Natural killer cell treated with Interleukin-12 subunit alpha and Interleukin-12 subunit beta and Interleukin-15 and Interleukin-18, amount 100 ng/mL, for 72 hours (primary cell): ENCODE measurements at places on chromosomes 5 and 9. TPM values are rescaled to one million over a fixed set of nuclear protein-coding genes. Genes with fewer than 3 reads are reported as not detected.

The KIF4B gene
- total RNA-seq, result not detected

The PTPN3 gene
- 0.12 TPM for total RNA-seq

The TMC1 gene
- total RNA-seq, result not detected

The CCDC152 gene
- total RNA-seq, result 9.3 TPM

The PFN3 gene
- not detected for total RNA-seq

The SLC1A1 gene
- total RNA-seq, result not detected

The GLDC gene
- total RNA-seq, result 1.4 TPM

DNA sequence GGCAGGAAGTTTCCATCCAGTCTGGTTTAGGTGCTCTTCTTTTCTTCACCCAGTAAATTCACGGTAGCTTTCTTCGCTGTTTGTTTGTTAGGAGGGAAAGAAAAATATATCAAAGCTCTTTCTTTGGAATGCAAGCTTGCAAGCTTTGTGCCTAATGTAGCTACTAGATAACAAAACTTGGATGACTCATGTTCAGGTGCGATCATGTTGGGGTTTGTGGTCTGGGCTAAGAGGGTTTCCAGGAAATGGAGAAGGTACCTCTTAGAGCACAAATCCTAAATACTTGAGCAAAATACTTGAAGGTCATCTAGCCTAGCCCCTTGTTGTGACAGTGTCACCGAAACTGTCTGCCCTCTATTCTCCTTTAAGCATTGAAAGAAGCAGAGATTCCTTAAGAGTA is 17.7 kb downstream of the SRP19 start:
- H3K4me1 ChIP-seq, result peaks cover 24% of the 10 kb centered on the region
- peak overlapping the region; percentile 28 for H3K4me3 ChIP-seq
- H3K36me3 ChIP-seq, result peaks cover 17% of the 10 kb centered on the region
- H3K27me3 ChIP-seq, result no peaks in the 10 kb centered on the region
- peak overlapping the region; percentile 58 for H3K27ac ChIP-seq

DNA sequence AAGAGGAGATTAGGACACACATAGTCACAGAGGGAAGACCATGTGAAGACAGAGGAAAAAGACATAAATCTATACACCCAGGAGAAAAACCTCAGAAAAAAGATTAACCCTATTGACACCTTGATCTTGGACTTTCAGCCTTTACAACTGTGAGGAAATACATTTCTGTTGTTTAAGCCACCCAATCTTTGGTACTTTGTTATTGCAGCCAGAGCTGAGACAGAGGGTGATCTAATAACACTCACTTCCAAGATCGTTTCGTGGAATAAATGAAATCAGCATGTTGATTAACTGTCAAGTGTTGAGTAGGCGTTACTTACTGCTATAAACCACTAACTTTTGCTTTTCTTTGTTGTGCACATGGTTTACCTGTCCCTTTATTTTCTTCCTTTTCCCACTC is 361.2 kb upstream of the RIOK2 start:
- no peak overlapping the region for H3K27ac ChIP-seq
- peaks cover 15% of the 10 kb centered on the region for H3K4me1 ChIP-seq
- no peaks in the 10 kb centered on the region for H3K36me3 ChIP-seq
- no peaks in the 10 kb centered on the region for H3K27me3 ChIP-seq
- no peak overlapping the region for H3K4me3 ChIP-seq
- no peak for DNase-seq

DNA sequence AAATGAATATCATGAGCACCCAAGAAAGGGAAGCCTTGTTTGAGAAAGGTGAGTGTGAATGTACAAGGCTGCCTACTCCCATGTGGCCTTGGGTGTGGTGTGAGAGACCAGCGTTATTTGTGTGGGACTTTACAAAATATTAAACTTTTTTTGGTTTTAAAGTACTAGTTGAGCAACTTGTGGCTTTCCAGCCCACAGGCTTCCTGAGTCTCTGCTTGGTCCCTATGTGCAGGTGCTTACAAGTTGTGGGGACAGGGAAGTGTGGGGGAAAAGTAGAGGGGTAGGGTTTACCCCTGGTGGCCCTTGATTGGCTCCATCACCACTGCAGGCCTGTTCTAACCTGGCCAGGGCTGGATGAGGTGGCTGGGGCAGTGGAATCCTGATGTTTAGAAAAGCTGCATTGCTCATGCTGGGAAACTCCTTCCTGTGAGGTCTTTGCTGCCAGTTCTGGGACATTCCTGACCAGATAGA is 19.7 kb downstream of the PTTG1 start:
- peaks cover 4% of the 10 kb centered on the region for H3K36me3 ChIP-seq
- H3K4me3 ChIP-seq, result peak overlapping the region; percentile 59
- peaks cover 66% of the 10 kb centered on the region for H3K4me1 ChIP-seq
- peak overlapping the region; percentile 44 for H3K27ac ChIP-seq
- no peaks in the 10 kb centered on the region for H3K27me3 ChIP-seq
- no peak for DNase-seq

GRCh38 chr5:108386345-108387061 is 4.6 kb upstream of the FBXL17 start:
- H3K4me3 ChIP-seq, result no peak overlapping the region
- no peak for DNase-seq
- H3K27ac ChIP-seq, result no peak overlapping the region
- H3K27me3 ChIP-seq, result peaks cover 6% of the 10 kb centered on the region
- H3K36me3 ChIP-seq, result no peaks in the 10 kb centered on the region

- DNase-seq, result no peak
- no peaks in the 10 kb centered on the region for H3K4me1 ChIP-seq
- no peak overlapping the region for H3K27ac ChIP-seq
These were observed 526.0 kb upstream of the ADAMTS16 start for GRCh38 chr5:4614088-4614487.

DNA sequence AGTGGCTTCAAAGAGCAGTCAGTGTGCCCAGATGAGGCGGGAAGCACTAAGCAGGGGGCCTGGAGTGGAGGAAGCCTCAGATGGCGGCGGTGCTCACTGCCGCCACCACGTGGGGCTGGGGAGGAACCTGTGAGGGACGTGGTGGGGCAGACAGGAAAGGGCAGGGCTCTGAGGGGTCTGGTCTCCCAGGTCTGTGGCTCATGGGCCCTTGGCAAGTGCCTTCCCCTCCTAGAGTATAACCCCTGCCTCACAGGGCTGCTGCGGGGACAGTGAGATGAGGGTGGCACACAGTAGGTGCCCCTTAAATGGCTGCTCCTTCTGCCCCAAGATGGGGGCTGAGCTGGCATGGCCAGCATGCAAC is 26.6 kb downstream of the NR5A1 start:
- no peak overlapping the region for H3K27ac ChIP-seq
- no peaks in the 10 kb centered on the region for H3K36me3 ChIP-seq
- no peaks in the 10 kb centered on the region for H3K4me1 ChIP-seq
- peaks cover 7% of the 10 kb centered on the region for H3K27me3 ChIP-seq
- no peak for DNase-seq

- H3K27me3 ChIP-seq, result no peaks in the 10 kb centered on the region
- no peak for DNase-seq
- H3K4me3 ChIP-seq, result no peak overlapping the region
- H3K27ac ChIP-seq, result no peak overlapping the region
- H3K4me1 ChIP-seq, result no peaks in the 10 kb centered on the region
These were observed 96.6 kb downstream of the ISL1 start for GRCh38 chr5:51479840-51480239.

DNA sequence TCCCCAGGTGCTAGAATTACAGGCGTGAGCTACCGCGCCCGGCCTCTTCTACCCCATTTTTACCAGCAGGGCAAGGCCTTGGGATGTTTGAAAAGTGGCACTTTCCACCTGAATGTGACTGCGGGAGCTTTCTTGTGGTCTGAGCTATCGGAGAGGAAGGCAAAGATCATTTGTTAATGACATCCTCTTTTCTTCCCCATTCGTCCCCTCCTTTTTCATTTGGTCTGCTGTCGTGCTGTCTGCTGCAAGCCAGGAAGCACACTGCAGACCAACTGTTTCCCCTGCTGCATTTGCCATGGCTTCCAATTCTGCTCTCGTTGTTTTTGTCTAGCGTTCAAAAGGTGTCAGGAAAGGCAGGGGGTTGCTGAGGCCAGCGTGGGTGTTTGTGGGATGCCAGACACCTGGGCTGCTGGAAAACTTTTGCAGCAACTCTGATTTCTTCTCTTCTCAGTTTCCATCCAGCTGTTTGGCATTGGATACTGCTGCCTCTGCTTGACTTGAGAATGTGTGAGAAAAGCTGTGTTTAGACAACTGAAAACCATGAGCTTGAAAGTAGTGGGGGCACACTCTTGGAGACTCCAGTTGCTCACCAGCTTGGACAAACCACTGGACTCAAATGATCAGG is 196.4 kb upstream of the MSX2 start:
- H3K36me3 ChIP-seq, result no peaks in the 10 kb centered on the region
- peaks cover 17% of the 10 kb centered on the region for H3K27me3 ChIP-seq
- H3K27ac ChIP-seq, result no peak overlapping the region
- no peak overlapping the region for H3K4me3 ChIP-seq
- peaks cover 5% of the 10 kb centered on the region for H3K4me1 ChIP-seq

DNA sequence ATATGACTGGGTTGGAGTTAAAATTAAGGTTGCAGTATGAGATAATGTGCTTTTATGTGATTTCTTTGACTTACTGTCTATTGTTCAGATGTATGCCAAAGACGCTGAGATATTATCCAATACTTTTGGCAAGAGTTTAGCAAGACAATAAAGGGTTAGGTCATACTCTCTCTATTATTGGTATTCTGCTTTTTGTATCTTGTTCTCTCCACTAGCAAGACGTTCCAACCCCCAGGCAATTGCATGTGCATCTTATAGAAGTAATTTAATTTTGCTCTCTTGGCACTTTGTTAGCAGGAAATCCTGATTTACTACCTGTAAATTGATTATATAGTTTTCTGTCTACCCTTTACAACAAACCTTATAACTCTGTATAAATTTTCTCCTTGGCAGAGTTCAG is 1093.6 kb downstream of the CDH9 start:
- H3K4me3 ChIP-seq, result no peak overlapping the region
- H3K27ac ChIP-seq, result no peak overlapping the region
- no peaks in the 10 kb centered on the region for H3K4me1 ChIP-seq
- no peaks in the 10 kb centered on the region for H3K27me3 ChIP-seq
- H3K36me3 ChIP-seq, result peaks cover 6% of the 10 kb centered on the region
- no peak for DNase-seq

GRCh38 chr9:79572032-79572607 is 355 bp downstream of the TLE4 start:
- no peak overlapping the region for H3K27ac ChIP-seq
- no peak for DNase-seq
- H3K4me1 ChIP-seq, result peaks cover 38% of the 10 kb centered on the region
- H3K27me3 ChIP-seq, result no peaks in the 10 kb centered on the region
- no peak overlapping the region for H3K4me3 ChIP-seq

DNA sequence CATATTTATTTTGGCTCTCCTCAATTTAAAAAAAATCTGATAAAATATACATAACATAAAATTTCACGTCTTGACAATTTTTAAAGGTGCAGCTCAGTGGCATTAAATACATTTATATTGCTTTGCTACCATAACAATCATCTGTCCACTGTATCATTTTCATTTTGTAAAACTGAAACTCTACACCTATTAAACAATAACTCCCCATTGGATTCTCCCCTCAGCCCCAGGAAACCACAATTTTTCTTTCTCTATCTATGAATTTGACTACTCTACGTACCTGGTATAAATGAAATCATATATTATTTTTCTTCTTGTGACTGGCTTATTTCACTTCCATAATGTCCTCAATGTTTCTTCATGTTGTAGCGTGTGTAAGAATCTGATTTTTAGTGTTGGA is 563.5 kb downstream of the PRR16 start:
- no peaks in the 10 kb centered on the region for H3K27me3 ChIP-seq
- no peaks in the 10 kb centered on the region for H3K36me3 ChIP-seq
- no peaks in the 10 kb centered on the region for H3K4me1 ChIP-seq
- H3K27ac ChIP-seq, result no peak overlapping the region

- peaks cover 32% of the 10 kb centered on the region for H3K27me3 ChIP-seq
- no peak for DNase-seq
- no peak overlapping the region for H3K4me3 ChIP-seq
These were observed 31.2 kb upstream of the LRRC14B start for GRCh38 chr5:160173-160510.

DNA sequence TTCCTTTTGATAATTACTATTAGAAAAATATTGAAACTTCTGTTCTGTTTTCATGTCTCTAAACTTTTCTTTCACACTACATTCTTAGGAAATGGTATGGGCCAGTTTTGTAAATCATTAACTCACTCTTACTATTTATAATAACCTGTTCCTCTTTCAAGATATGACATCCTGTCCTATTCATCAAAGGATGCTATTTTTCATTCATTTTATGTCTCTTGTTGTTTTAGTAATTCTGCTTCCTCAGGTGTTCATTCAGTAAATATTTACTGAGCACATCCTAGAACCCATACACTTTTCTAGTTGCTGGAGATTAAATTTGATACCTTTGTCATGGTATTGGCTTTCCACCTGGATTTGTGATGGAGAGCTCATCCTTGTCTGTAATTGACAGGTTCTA is 58.0 kb downstream of the GDA start:
- peaks cover 29% of the 10 kb centered on the region for H3K27me3 ChIP-seq
- no peak overlapping the region for H3K27ac ChIP-seq

DNA sequence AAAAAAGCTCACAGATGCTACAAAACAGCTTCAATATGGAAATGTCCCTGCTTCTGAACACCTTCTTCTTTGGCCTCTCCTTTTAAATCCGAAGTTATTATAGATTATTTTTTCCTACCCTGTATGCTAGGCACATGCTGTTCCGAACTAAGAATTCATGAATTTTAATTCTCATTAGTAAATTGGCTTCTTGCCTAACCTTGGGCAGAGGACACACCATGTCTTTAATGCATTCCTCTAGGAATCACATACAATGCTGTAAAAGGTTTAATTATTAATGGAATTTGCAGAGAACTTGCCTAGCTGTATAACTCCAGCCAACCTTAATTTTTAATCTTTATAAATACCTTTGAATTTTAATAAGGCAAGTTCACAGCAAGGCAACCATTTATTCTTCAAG is 234.4 kb downstream of the NTRK2 start:
- H3K4me3 ChIP-seq, result no peak overlapping the region
- DNase-seq, result no peak
- H3K4me1 ChIP-seq, result no peaks in the 10 kb centered on the region

GRCh38 chr9:133238272-133238850 is 29.3 kb upstream of the OBP2B start:
- no peak overlapping the region for H3K27ac ChIP-seq
- peak overlapping the region; percentile 41 for H3K4me3 ChIP-seq
- peaks cover 7% of the 10 kb centered on the region for H3K27me3 ChIP-seq

DNA sequence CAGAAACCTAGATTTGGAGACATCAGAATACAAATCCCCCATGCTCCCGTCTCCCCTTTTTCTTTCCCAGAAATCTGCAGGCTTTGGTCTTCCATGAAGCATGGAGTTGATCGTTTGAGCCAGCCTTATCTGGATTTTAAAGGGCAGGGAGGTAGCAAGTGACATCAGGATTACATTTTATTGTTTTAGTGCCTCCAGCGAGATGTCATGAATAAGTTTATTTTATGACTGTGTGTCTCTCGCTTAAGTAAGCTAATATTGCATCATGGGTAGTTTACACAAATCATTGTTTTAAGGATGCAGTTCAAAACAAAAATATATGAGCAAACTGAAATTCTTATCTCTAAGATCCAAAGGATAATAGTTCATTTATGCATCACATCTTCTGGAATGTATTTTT is 50.7 kb upstream of the TNFSF8 start:
- peaks cover 18% of the 10 kb centered on the region for H3K27me3 ChIP-seq
- H3K4me1 ChIP-seq, result no peaks in the 10 kb centered on the region
- no peak overlapping the region for H3K27ac ChIP-seq
- no peak overlapping the region for H3K4me3 ChIP-seq

GRCh38 chr5:57117596-57117995 is 56.3 kb upstream of the GPBP1 start:
- H3K4me1 ChIP-seq, result no peaks in the 10 kb centered on the region
- no peaks in the 10 kb centered on the region for H3K36me3 ChIP-seq
- H3K4me3 ChIP-seq, result no peak overlapping the region
- DNase-seq, result no peak
